Mammary epithelial cell (primary cell): ENCODE measurements at places on chromosomes 7 and 10.

GRCh38 chr10:71888248-71888622, 37.2 kb upstream of the PSAP start:
- no peak for DNase-seq

GRCh38 chr7:133230591-133231194, 22.2 kb upstream of the EXOC4 start:
- peak; percentile 32 for DNase-seq

DNA sequence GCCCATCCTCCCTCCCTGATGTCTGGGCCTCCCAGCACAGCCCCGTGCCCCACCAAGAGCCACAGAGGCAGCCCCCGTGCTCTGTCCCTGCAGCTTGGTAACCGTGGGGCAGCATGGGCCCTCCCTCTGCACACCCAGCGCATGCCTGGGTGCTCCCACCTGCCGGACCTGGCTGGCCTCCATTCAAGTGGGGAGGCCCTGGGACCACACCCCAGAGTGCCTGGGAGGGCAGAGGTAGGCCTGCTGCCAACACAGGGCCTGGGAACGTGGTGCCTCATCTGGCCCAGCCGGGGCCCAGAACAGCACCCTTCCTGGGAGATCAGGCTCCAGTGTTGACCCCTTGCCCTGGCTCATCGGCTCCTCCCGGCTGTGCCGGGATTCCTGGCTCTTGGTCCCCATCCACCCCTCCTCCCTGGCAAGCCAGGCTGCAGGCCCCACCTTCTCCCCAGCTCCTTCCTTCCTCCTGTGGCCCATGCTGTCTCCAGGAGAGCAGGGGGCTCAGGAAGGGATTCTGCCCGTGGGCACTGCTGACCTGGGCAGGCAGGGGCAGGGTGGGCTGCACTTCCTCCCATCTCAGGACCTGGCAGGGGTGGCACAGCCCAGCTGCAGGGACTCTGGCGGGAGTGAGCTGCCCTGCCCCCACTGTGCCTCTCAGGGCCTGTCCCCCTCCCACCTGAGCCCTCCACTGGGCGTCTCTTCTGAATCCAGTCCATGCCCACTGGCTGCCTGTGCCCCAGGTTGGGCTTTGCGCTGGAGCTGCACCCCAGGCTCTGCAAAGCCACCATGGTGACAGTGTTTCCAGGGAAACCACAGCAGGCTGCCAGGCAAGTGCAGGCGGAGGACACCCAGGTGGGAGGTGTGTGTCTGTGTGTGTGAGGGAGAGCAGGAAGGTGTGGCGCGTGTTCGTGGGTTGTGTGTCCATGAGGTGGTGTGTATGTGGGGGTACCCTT, 32.6 kb downstream of the PWWP2B start:
- no peak for DNase-seq

GRCh38 chr10:26860443-26861204, at the start of gene ABI1:
TSS of gene ABI1 (minus strand) at chr10:26860958. CDS start at chr10:26860863, 95 bp downstream.
- peak; percentile 98 for DNase-seq

DNA sequence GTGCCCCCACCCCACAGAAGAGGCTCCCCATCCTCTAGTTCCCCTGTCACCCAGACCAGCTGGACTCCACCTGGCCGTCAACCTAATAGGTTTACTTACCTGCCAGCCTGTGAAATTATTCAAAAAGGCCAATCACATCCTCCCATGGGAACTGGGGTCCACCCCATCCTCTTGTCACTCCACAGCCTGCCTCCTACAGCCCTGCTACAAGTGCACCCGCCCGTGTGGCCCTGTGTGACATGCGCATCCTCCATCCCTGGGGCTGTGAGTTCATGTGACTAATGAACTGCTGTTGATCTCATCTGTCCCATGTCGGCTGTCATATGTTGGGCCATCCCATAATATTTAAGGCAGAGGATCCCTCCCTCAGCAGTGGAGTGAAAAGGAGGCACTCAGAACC, 39.4 kb downstream of the AOC1 start:
- no peak for DNase-seq

DNA sequence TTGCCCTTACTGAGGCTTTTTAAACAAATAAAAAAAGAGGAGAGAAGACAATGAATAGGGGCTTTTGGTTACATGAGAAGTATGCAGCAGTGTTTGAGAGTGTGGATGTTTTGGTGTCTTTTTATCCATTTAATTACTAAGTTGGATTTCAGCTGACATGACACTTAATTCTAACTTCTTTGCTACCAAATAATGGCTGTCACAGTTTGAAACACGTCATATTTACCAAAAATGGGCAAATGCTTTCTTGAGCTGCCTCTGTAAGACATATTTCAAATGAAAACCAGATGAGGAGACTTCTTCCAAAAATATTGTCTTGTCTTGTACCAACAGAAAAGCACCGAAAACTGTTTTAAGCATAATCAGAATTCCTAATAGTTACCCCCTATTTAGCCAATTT, 4.0 kb downstream of the ABCB4 start:
- no peak for DNase-seq

- DNase-seq, result no peak
Observed at GRCh38 chr10:30853066-30853465, 178.6 kb downstream of the ZNF438 start.

- DNase-seq, result no peak
Observed at GRCh38 chr7:34787586-34787985, 129.6 kb downstream of the NPSR1 start.

GRCh38 chr7:142668495-142668894, 80.8 kb upstream of the PRSS1 start:
- no peak for DNase-seq

GRCh38 chr10:44939691-44940401, 19.8 kb upstream of the RASSF4 start:
- DNase-seq, result no peak

GRCh38 chr7:74253331-74253730, 868 bp downstream of the RFC2 start:
- peak; percentile 3 for DNase-seq

DNA sequence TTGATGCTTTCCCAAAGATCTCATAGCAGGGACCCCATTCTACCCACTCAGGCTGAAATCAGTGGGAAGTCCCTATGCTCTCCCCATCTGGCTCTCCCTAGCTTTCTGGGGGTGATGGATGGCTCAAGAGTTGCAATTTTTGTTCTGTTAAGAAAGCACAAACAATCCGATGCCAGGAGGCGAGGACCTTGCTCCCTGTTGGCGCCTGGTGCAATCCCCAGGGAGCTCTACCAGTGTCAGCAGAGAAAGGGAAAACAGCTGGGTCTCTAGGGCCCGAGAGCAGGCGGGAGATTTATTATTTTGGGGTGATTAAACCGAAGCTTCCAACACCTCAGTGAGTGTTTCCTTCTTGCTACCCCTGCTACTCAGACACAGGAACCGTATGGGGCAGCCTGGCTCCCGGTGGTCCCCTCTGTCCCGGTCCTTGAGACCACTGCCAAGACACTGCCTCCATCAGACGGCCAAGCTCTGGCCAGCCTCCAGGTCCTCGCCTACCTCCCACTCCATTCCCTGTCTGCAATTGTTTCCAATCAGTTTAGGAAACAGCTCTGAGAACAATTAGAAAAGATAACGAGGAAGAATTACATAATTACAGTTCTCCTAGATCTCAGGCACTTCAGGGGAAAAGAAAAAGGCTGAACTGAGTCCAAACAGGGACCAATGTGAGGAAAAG, 147.9 kb downstream of the PLXNA4 start:
- DNase-seq, result no peak

DNA sequence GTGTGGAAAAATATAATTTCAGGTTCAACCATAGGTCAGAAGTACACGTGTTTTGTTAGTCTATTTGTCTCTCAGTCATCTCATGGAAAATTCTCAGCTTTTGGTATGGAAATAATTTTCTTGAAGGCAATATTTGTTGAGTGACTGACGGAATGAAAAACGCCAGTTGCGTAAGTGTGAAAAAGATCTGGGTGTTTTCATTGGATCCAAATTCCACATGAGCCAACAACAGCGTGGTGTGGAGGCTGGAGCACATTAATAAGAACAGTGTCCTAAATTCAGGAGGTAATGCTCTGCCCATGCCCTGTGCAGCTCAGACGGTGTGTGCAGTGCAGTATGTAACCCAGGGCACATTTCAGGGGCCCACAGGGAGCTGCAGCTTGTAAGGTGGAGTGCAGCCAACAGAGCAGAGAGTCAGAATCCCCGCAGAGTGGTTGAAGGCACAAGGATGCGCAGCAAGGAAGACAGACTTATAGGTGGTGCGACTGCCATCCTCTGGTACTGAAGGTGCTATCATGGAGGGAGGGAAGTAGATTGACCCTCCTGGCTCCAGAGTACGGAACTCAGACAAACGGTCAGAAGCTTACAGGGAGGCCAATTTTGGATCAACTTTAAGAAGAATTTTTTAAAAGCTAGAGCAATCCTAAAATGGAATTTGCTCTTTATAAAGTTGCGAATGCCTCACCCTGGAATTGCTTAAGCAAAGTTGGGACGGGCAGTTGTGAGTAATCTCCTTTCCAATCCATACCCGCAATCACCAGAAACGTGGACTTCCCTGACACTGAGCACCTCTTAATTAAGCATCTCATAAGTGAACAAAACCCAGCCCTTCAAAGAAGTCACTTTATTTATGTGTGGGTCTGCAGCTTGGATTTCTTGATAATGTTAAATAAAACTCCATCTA, 38.0 kb downstream of the EGFR start:
- DNase-seq, result no peak

- DNase-seq, result peak; percentile 34
Observed at GRCh38 chr10:23174074-23174976, 17.8 kb upstream of the PTF1A start.

DNA sequence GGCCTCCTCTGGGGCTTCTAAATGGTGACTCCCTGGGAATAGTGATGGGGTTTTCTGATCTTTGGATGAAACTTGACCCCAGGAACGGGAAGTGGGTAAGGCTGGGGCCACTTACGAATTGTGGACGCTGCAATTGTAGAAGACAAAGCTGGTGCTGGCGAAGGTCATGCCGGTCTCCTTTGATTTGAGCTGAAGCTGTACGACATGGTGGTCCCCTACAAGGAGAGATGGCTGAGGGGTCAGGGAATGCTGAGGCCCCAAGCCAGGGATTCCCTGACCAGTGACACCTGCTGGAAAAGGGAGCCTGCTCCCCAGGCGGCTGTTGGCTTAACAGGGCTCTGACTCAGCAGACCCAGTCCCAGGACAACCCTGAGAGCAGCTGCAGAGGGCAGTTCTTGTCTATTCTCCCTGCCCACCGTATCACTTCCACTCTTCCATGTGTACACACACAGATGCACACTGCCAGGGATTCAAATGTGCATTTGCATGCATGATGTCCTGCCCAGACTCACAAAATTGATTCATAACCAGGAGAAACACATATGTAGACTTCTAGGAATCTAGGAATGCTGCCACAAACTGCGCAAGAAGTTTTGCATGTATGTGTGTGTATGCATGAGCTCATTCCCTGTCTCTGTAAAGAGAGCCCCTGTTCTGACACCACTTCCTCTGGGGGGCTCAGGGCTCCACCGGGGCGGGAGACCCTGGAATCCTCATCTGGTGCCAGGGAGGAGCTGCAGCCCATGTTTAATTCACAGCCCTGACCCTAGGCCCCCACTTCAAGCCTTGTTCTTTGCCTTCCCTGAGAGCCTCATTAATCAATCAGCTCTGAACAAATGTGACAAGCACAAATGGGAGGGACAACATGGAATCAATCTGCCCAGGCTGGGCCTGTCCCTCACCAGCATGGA, 350.0 kb downstream of the PLXNA4 start:
- no peak for DNase-seq

- no peak for DNase-seq
Observed at GRCh38 chr10:121296378-121296777, 301.9 kb downstream of the FGFR2 start.

DNA sequence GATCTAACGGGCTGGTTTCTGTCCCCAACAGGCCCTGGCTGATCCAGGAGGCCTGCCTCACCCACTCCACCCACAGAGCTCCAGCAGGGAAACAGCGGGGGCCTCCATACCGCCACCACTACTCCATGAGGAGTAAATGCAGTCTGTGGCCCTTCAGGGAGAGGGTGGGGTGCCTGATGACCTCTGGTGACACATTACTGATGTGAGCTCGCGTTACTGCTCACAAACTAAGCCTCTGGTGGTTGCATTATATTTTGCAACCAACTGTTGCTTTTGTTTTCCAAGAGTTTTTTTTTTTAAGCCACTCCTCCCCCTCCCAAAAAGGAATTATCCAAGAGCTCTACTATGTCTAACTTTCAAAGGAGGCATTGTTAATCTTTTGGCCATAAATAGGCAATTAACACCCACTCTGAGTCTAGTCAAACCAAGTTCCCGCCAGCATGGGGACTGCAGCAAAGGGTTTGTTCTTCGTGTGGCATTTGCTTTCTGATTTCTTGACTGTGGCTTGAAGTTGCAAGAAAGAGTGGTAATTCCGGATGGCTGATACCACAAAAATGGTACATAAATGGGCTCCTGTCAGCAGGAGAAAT, 72.6 kb downstream of the FAM53B start:
- DNase-seq, result peak; percentile 72

DNA sequence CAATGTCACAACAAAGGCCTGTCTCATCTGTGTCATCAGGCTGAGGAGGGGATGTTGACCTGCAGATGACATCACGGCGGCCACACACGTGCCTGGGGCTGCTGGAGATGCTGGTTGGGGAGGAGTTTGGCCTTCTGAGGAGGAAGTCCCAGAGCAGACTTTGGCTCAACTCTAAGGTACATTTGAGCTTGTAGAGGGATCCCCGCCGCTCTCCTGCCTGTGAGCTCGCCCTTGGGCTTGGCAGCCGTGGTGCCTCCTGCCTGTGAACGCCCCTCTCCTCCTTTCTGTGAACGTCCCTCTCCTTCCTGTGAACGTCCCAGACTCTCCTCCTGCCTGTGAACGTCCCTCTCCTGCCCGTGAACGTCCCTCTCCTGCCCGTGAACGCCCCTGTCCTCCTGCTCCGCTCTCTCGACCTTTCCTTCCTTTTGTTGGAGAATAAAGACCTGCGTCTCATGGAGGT, 176.4 kb downstream of the DNAJB6 start:
- DNase-seq, result no peak

DNA sequence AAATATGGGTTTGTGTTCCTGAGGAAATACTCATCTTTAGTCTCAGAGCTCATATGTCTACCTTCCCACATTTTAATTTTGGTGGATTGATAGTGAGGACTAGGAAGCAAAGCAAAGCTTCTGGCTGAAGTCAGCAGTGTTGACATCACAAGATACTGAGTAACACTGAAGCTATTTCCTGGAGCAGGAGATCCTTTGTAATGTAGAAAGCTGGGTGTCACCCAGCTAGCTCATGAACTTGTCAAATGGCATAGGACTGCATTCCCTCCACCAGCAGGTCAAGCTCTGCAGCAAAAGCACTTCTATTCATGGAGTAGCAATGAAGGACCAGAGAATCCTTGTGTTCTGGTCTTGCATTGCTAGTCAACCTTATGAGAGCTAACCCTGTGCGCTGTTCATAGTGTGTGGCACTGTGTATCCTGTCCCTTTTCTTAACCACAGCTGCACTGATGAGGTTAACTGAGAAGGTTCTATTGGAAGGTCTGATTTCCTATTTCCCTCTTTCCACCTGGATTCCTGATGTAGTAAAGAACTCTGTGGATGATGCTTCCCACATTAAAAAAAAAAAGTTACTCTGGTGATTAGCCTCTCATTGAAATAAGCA, 94.8 kb upstream of the ZNF804B start:
- DNase-seq, result peak; percentile 35

GRCh38 chr7:35576031-35576573, 118.8 kb downstream of the HERPUD2 start:
- DNase-seq, result no peak

GRCh38 chr7:154584352-154585252, 418.3 kb downstream of the PAXIP1 start:
- no peak for DNase-seq

GRCh38 chr10:60480865-60481563, 91.3 kb upstream of the ANK3 start:
- DNase-seq, result peak; percentile 86
